ENCODE measurements at places on chromosomes 4 and X. TPM values are rescaled to one million over a fixed set of nuclear protein-coding genes. Genes with fewer than 3 reads are reported as not detected.

DNA sequence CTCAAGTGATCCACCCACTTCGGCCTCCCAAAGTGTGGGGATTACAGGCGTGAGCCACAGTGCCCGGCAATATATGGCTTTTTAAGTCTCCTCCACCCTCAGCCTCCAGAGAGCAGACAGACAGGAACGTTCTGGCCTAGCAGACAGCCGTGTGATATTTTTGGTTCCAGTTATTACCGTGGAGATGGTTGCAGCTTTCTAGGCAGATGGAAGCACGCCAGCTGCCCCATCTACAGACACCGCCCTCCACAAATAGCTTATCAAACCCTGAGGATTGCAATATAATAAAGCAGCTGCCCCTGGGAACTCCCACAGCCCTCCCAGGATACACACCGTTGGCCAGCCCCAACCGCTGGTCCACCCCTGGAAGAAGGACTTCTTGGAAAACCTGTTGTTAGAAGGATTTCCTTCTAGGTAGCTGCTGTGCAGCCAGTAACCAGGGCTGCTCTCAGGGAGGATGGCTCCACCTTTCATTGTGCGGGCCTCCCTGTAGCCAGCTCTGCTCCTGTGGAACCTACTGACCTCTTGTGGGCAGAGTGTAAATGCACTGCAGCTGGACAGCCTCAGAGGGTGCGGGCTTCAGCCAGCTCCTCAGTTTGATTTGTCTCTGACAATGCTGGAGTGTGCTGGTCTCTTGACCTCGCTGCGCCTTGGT lies 44.0 kb downstream of the SLC25A5 start:
- no peak for DNase-seq
- H3K4me1 ChIP-seq, result peaks cover 6% of the 10 kb centered on the region
- H3K27ac ChIP-seq, result no peak overlapping the region
- H3K27me3 ChIP-seq, result no peaks in the 10 kb centered on the region

DNA sequence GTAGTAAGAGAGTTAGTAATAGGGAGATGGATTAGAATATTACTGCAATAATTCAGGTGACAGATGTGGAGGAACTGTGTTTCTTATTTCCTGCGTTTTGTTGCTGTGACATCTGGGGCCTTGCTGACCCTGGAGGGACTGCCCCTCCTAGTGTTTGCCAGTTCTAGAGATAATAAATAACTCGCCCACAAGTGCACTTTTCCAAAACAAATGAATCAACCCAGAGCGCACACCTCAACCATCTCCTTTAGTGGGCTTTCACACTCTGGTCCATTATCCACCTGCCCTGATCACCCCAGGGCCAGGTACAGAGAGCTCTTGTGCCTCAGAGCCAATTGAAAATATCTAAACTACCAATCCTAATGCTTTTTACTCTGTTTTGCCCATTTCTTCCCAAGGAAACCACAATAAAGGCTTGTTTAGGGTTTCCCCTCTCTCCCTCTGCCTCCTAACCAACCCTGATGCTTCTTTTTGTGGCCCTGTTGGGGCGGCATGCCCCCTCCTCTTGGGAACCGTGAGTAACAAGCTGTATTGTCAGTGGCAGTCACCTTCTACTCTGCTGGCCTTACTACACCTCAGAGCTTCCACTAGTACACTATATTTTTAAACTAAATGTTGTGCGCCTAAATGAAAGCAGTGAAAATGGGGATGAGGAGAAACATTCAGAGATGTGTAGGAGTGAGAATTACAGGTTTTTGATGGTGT lies 270.5 kb downstream of the TENM3 start:
- no peaks in the 10 kb centered on the region for H3K36me3 ChIP-seq
- H3K27ac ChIP-seq, result no peak overlapping the region
- no peak for DNase-seq
- H3K4me3 ChIP-seq, result no peak overlapping the region
- H3K27me3 ChIP-seq, result peaks cover 2% of the 10 kb centered on the region
- no peaks in the 10 kb centered on the region for H3K4me1 ChIP-seq

F8A3 gene
- 11.8 TPM for total RNA-seq

OGT gene
- 498 TPM for total RNA-seq

DNA sequence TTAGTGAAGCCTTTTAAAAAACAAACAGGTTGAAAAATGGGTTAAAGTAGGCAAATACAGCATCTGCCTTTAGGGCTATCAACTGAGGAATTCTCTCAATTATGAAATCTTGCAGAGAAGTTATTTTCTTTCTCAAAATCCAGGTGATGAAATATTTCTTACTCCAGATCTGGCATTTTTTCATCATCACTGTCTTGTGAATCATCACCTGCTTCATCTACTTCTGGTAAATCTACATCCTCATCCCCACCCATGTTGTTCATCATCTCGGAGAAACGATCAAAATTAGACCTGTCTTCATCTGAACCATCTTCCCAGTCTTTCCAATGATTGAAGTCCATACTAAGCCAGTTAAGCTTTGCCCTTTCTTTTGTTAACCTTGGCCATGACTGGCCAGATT lies 33.3 kb upstream of the HPF1 start:
- H3K36me3 ChIP-seq, result no peaks in the 10 kb centered on the region
- H3K4me3 ChIP-seq, result peak overlapping the region; percentile 49
- H3K27ac ChIP-seq, result no peak overlapping the region
- peaks cover 37% of the 10 kb centered on the region for H3K27me3 ChIP-seq

NUDT11 gene
- 0.83 TPM for total RNA-seq

SOWAHD gene
- total RNA-seq, result 1.7 TPM

DNA sequence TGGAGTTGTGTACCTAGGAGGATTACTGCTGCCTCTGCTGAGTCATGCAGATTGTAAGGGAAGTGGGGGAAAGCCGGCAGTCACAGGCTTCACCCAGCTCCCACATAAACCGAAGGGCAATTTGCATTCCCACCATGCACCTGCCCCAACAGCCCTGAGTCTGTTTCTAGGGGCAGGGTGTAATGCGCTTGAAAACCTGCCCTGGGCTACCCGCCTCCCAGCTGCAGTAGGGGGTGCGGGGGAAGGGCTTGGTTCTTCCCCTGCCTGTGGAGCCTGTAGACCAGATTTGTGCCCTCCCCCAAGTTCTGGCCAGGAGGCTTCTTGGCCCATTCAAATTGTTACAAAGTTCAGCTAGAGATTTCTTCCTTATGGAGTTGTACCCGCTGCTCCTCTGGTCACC lies 269.2 kb upstream of the DDX53 start:
- H3K4me1 ChIP-seq, result no peaks in the 10 kb centered on the region
- no peak for DNase-seq
- H3K27me3 ChIP-seq, result no peaks in the 10 kb centered on the region
- no peak overlapping the region for H3K27ac ChIP-seq
- H3K36me3 ChIP-seq, result no peaks in the 10 kb centered on the region

- DNase-seq, result no peak
- no peaks in the 10 kb centered on the region for H3K27me3 ChIP-seq
- H3K4me3 ChIP-seq, result no peak overlapping the region
- peaks cover 13% of the 10 kb centered on the region for H3K4me1 ChIP-seq
Observed at GRCh38 chr4:183434666-183435190, 9.7 kb upstream of the CDKN2AIP start.

DNA sequence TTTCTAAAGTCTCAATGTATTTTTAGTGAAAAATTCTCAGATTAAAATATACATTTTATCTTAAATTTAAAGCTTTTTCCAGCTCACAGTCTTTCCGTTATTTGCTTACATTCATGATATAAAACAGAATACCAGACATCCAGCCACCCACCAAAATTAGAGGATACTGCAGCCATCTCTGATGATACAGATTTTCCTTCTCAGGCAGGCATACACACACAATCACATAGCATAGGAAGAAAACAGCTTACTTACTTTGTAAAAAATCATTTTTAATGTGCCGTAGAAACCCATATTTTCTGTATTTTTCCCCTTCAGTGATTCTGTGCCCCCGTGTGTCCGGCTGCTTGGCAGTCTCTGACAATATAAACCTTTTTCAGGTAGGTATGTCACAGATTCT lies 183.7 kb downstream of the FBXW7 start:
- no peaks in the 10 kb centered on the region for H3K27me3 ChIP-seq
- no peak overlapping the region for H3K27ac ChIP-seq
- H3K4me3 ChIP-seq, result peak overlapping the region; percentile 49
- H3K36me3 ChIP-seq, result no peaks in the 10 kb centered on the region
- DNase-seq, result no peak
